Cerebellum (tissue), 4 donors: ENCODE measurements at places on chromosomes 4 and X.

DNA sequence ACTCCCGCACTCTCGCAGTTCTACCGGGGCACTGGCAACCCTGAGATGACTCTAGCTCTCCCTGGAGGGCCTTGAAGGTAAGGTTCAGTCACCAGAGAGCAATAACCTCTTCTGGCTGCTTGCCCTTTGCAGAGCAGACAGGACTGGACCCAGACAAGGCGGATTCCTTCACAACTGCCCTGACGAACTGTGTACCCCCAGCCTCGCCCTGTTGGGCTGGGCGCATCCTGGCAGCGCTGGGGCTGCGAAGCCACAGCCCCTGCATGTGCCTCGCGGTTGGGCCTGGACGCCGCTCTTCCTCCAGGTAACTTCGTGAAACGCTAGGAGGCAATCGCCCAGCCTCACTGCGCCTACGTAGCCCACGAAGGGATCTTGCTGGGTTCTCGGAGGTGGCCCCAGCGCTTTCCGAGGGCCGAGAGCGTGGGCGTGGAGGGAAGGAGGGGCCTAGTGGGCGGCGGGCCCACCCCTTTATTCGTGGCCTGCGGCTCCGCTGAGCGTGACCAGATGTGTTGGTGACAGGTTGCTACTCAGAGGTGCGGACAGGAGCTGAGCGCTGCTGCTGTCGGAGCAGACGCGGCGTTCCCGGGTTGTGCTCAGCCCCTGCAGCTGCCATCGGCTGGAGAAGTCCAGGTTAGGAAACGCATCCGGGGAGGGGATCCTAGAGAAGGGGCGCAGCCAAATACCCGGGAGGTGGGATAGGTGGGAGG is 1.9 kb upstream of the MAMLD1 start:
- no peak for DNase-seq

GRCh38 chr4:40321574-40322275 is 13.4 kb upstream of the CHRNA9 start:
- DNase-seq = no peak

GRCh38 chrX:79154596-79155359 is 10.3 kb downstream of the GPR174 start:
- DNase-seq = no peak

GRCh38 chr4:39706741-39707511 is 9.0 kb downstream of the UBE2K start:
- no peak for DNase-seq

DNA sequence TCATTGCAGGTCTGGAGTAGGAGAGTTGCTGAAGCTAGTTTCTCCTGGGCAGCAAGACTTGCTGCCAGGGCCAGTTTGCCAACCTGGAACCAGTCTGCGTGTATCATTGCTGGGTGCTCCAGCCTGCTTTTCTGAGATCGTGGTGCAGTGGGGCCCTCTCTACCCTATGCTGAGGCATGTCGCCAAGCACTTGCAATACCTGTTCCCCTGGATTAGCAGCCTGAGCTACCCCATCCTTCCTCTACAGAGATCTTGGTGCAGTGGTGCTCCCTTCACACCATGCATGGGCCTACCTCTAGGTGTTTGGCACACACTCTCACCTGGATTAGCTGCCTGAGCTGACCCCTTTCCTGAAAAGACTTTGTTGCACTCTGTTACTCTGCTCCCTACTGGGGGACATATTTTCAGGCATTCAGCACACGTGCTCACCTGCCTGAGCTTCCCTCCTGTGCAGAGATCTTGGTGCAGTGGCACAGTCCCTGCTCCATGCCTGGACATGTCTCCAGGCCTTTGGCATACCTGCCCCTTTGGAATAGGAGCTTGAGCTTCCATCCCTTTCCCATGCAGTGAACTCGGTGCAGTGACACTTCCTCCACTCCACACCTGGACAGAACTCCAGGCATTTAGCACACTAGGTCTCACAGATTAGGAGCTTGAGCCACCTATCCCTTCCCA is 133.7 kb upstream of the CXCL13 start:
- no peak for DNase-seq

- no peak for DNase-seq
Measured at GRCh38 chrX:51917604-51918003, 24.2 kb downstream of the MAGED1 start.

- no peak for DNase-seq
Measured at GRCh38 chr4:172962564-172963353, 205.9 kb upstream of the GALNT7 start.

- DNase-seq = no peak
Measured at GRCh38 chr4:41406113-41406516, 131.8 kb upstream of the LIMCH1 start.

- DNase-seq = no peak
Measured at GRCh38 chrX:78710171-78710570, 37.3 kb upstream of the LPAR4 start.

GRCh38 chrX:41692162-41692749 is 3.5 kb downstream of the GPR34 start:
- no peak for DNase-seq

GRCh38 chrX:55488593-55489313 is 895 bp downstream of the USP51 start:
- DNase-seq = peak; percentile 28

GRCh38 chrX:8313844-8314243 is 142.8 kb upstream of the VCX2 start:
- DNase-seq = no peak

GRCh38 chr4:184255361-184255760 is 37.7 kb upstream of the ENPP6 start:
- no peak for DNase-seq

DNA sequence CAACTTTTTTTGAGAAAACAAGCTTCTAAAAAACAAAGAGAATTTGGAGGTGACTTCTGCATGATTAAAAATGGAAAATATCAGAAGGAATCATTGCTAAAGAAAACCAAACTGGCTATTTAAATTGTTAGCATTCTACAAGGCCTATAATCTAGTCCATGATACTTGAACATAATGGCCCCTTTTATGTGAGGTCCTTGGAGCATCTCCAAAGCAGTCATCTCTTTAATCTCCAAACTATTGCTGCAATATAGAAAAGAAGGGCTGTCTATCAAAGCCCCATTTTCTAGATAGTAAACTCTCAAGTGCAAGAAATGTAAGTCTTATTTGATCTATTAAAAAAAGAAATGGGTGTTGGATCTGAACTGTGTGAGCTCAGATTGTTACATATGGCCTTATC is 615.1 kb downstream of the CENPC start:
- DNase-seq = no peak

DNA sequence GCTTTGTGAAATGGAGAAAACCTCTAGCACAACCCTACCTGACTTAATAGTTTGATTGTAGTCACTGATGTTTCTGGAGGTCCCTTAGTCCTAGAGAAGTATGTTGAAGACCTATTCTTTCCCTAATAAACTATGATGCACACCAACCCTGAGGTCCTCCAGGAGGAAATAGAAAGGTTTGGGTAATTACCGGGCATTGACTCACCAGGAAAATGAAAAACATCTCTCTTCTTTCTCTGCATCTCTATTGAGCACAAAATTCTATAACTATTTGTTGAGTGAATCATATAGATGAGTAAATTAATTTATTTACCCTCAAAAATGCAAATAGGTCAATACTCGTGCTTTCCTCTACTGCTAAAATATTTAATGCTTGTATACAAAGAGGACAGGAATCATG is 582.4 kb upstream of the FAM241A start:
- no peak for DNase-seq

- DNase-seq = no peak
Measured at GRCh38 chr4:6313216-6313615, 43.6 kb downstream of the WFS1 start.

DNA sequence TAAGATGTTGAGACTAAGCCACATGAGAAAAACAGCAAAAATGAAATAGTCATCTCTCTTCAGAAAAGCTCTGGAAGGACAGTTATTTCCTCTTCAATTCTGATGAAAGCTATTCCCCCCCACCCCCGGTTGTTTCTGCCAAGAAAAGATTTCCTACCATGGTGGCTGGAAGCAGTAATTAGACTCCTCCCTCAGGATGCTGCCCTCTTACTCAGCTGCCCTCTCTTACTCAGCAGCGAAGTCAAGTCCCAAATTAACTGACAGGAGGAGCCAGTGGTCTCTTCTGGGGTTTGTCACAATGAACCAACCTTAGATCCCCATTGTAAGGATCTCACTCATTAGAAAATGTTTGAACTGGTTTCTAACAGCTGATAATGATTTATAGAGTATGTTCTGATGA is 38.0 kb downstream of the GPM6B start:
- no peak for DNase-seq

- DNase-seq = peak; percentile 12
Measured at GRCh38 chrX:143634309-143634662, 1.6 kb downstream of the SLITRK4 start.

DNA sequence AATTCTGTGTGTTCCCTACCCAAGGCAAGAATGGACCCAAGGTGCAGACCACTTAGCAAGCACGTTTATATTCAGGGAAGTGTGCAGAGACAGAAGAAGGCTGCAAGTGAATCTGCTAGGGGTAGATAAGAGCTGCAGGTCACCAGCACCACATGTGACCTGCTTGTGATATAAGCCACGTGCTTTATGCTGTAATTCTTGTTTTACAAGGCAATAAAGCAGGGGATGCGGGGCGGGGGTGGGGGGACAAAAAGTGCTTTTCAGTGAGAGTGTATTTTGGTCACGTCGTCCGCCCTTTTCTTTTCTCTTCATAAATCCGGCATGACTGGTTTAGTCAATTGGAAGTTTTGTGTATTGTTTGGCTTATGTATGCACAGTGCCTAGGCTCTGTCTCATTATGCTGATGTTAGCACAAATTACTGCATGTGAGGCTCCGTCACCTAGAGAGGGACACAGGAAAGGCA is 192.7 kb downstream of the RBMX2 start:
- DNase-seq = no peak

GRCh38 chr4:159598602-159599001 is 495.7 kb downstream of the RAPGEF2 start:
- no peak for DNase-seq

- DNase-seq = no peak
Measured at GRCh38 chrX:42456176-42456700, 321.7 kb downstream of the PPP1R2C start.

GRCh38 chr4:3498901-3499510 is 33.2 kb downstream of the LRPAP1 start:
- DNase-seq = no peak

DNA sequence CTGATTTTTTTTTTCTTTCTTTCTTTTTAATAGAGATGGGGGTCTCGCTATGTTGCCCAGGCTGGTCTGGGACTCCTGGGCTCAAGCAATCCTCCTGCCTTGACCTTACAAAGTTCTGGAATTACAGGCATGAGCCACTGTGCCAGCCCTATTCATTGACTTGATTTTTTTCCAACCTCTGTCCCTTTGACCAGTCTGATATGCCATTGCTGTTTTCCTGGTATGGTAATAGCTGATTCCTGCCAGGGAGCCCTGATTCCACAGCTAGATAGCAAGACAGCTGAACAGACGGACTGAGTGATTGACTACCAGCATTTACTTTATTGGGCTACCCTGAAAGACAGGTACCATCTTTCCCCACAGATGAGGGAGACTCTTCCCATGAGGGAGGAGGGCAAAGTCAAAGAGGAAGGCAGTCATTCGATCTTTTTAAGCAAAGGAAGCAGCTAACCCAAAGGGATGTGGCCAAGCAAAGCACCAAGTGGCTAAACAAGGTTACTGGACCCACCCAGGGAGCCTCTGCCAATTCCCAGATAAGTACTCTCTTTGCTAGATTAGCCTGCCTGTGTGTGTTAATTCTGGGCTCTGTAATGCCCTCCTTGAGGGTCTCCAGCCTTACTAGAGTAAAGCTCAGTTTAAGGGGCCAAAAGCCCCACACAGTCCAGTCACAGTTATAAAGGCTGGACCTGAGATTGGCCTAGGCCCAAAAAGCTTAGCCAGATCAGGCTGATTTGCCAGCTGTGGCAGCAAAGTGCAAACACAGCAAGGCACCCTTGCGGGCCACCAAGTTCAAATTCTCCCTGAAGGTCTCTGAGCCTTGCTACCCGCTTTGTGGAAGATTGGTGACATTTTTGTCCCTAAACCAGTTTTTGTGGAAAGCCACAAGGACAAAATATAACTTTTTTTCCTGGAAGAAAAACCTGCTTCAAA is 192.4 kb upstream of the GPC4 start:
- no peak for DNase-seq

DNA sequence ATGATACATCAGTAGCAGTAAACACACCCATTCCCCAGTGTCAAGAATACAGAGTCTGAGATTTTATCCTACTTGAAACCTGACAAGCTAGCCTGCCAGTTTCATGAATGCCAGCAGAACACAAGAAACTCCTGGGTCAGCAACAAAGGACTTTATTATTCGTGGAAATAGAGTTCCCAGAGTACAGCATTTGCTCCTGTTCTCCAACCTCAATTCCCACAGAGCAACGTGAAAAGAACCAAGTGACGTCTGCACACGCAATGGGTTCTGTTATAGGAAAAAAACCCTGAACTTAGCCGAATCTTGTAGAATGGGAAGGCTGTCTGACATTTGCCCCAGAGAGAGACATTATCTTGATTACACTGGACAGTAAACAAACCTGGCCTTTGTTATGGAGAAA is 23.3 kb upstream of the INTU start:
- no peak for DNase-seq

- no peak for DNase-seq
Measured at GRCh38 chr4:173508386-173509035, 21.5 kb downstream of the HAND2 start.

DNA sequence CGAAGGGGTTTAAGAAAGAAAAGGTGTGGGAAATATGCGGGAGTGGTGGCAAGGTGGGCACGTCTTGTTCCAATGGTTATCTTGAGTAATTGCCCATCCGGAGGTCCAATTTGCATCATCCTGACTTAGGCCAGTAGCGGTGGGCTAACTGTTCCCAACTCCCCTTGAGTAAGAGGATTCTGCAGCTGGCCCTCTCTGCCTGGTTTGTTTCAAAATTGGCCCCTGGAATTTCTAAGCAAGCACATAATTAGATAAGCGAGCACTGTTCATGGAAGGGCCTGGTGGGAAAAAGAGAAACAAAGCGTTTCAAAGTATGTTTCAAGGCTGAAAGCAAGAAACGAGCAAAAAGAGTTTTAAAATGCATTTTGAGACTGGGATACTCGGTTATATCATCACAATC is 198.2 kb downstream of the CEP135 start:
- DNase-seq = no peak

- no peak for DNase-seq
Measured at GRCh38 chr4:176641237-176641636, 151.5 kb downstream of the VEGFC start.

GRCh38 chr4:6538575-6538974 is 36.4 kb upstream of the MAN2B2 start:
- peak; percentile 48 for DNase-seq

- no peak for DNase-seq
Measured at GRCh38 chr4:1164040-1164439, 8.3 kb downstream of the SPON2 start.

GRCh38 chr4:96913441-96914080 is 1073.7 kb downstream of the PDHA2 start:
- peak; percentile 40 for DNase-seq

DNA sequence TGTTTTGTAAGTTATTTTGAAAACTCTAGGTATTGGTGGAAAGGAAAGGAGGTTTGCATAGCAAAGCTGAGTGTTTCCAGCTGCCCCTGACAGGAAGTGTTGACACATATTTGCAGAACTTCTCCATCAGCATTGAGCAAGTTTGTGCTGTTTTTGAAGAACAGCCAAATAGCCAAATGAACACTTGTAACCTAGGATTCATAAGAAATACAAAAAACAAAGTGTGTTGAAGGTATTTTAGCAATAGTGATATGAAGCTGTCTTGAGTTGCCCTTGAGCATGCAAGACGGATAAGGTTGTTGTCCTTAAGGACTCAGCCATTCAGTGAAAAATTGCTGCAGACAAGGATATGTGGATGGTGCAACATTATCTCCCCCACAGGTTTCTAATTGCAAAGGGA is 68.3 kb upstream of the PGM2 start:
- no peak for DNase-seq
